ENCODE measurements at places on chromosomes 7 and 10. TPM values are rescaled to one million over a fixed set of nuclear protein-coding genes. Genes with fewer than 3 reads are reported as not detected.

CYCS gene
- 139 TPM for polyA plus RNA-seq

- no peak for DNase-seq
- no peak overlapping the region for H3K4me3 ChIP-seq
- no peaks in the 10 kb centered on the region for H3K27me3 ChIP-seq
- H3K4me1 ChIP-seq = no peaks in the 10 kb centered on the region
- H3K27ac ChIP-seq = no peak overlapping the region
These were observed 10.1 kb downstream of the DENND10 start for GRCh38 chr10:119113751-119114732.

DNA sequence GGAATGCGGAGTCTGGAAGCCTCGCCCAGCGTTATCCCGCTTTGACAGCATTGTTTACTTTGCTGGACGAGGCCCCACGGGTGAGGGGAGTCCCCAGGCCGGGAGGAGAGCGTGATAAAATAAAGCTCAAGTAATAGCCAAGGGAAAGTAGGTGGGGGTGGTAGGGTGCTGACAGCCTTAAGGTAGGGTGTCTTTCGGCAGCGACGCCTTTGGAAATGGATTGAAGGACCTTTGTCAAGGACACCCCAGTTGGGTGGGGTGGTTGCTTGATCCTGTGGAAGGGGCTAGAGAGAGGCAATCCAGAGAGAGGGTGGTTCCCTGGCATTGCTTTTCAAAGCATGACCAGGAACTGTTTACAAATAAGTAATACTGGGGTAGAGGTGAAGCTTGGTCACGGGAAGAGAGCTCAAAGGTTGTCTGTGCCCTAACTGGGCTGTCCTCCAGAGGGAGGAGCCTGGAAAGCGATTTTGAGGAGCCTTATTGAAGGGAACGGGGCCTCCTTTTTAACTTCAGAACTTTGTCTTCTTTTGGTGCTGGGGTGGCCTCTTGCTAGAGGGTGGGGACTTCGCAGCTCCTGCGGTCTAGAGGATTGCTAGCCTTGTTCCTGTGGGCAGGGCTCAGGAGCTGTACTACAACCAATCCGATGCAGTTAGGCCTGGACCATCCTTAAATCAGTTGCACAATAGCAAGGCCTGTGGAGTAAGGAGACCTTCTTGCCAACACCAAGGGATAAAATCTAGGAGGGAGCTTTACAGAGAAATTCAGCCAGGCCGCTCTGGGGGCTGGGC is 1.3 kb downstream of the EIF4EBP2 start:
- H3K27me3 ChIP-seq = no peaks in the 10 kb centered on the region
- DNase-seq = no peak
- H3K4me3 ChIP-seq = peak overlapping the region; percentile 98
- H3K27ac ChIP-seq = peak overlapping the region; percentile 87

DNA sequence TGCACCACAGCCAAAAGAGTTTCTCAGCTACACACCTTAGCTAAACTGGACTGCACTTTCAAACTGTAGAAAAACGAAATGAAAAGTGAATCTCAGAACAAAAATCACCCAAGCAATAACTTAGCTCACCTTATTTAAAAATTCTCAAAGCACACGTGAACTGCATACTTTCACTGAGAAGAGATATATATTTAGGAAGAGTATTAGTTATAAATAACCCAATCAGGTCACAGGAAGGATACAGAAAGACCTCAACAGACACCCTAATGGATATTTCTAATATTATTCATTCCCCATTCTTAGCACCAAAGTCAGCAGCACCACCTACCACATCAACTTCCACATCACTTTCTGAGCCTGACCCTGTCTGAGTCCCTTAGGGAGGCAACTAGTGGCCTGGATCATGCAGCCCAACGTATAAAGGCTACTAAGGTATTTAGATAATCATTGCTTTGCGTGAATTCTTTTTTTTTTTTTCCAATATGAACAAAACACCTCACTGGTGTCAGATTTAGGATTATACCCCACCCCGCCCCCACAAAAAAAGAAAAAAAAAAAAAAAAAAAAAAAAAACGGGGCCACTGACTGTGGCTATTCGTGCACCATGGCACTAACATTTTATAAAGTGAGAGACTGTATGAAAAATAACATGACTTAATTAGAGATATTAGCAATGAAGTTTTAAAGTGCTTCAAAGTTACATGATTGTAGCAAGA is 2.6 kb downstream of the ABI1 start:
- H3K4me3 ChIP-seq = peak overlapping the region; percentile 96
- H3K27me3 ChIP-seq = no peaks in the 10 kb centered on the region
- H3K36me3 ChIP-seq = no peaks in the 10 kb centered on the region
- peaks cover 36% of the 10 kb centered on the region for H3K4me1 ChIP-seq
- peak overlapping the region; percentile 75 for H3K27ac ChIP-seq
- peak; percentile 42 for DNase-seq

- peaks cover 36% of the 10 kb centered on the region for H3K27me3 ChIP-seq
- no peaks in the 10 kb centered on the region for H3K4me1 ChIP-seq
- no peak overlapping the region for H3K27ac ChIP-seq
- no peak overlapping the region for H3K4me3 ChIP-seq
- H3K36me3 ChIP-seq = no peaks in the 10 kb centered on the region
- no peak for DNase-seq
These were observed 9.0 kb downstream of the AGAP3 start for GRCh38 chr7:151095123-151095797.

- peak overlapping the region; percentile 100 for H3K27ac ChIP-seq
- H3K36me3 ChIP-seq = no peaks in the 10 kb centered on the region
- peaks cover 66% of the 10 kb centered on the region for H3K4me1 ChIP-seq
- no peaks in the 10 kb centered on the region for H3K27me3 ChIP-seq
These were observed 2.6 kb downstream of the TMEM243 start for GRCh38 chr7:87216701-87217508.

- peaks cover 64% of the 10 kb centered on the region for H3K4me1 ChIP-seq
- peak overlapping the region; percentile 79 for H3K4me3 ChIP-seq
These were observed 229.3 kb downstream of the AUTS2 start for GRCh38 chr7:69827558-69827957.

SPACDR gene
- not detected for polyA plus RNA-seq

CAV2 gene
- not detected for polyA plus RNA-seq

CCL24 gene
- not detected for polyA plus RNA-seq

- H3K36me3 ChIP-seq = no peaks in the 10 kb centered on the region
- no peak overlapping the region for H3K27ac ChIP-seq
- no peaks in the 10 kb centered on the region for H3K4me1 ChIP-seq
- DNase-seq = no peak
- no peaks in the 10 kb centered on the region for H3K27me3 ChIP-seq
These were observed 320.5 kb downstream of the PTPRN2 start for GRCh38 chr7:158266817-158267741.

GRCh38 chr10:58341947-58342346 is 7.1 kb downstream of the UBE2D1 start:
- H3K27me3 ChIP-seq = no peaks in the 10 kb centered on the region
- peaks cover 43% of the 10 kb centered on the region for H3K4me1 ChIP-seq
- no peak for DNase-seq
- no peak overlapping the region for H3K27ac ChIP-seq
- H3K4me3 ChIP-seq = no peak overlapping the region
- no peaks in the 10 kb centered on the region for H3K36me3 ChIP-seq

GRCh38 chr10:16843252-16843870 is 26.1 kb upstream of the RSU1 start:
- H3K27me3 ChIP-seq = no peaks in the 10 kb centered on the region
- peak; percentile 44 for DNase-seq
- no peaks in the 10 kb centered on the region for H3K36me3 ChIP-seq
- H3K4me3 ChIP-seq = no peak overlapping the region

DNA sequence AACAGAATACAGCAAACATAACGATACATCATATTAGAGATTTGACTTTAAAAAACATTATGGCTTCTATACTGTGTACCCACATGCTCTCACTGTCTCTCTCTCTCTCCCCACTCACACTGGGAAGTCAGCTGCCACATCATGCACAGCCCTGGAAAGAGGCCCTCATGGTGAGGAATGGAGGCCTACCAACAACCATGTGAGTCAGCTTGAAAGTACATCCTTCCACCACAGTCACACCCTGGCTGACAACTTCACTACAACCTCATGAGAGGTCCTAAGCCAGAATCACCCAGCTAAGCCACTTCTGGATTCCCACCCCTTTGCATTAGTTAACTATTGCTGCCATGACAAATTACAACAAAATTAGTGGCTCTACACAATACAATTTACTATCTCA is 23.3 kb upstream of the GPR22 start:
- H3K36me3 ChIP-seq = peaks cover 13% of the 10 kb centered on the region
- DNase-seq = no peak
- no peak overlapping the region for H3K27ac ChIP-seq
- H3K4me1 ChIP-seq = peaks cover 10% of the 10 kb centered on the region

DNA sequence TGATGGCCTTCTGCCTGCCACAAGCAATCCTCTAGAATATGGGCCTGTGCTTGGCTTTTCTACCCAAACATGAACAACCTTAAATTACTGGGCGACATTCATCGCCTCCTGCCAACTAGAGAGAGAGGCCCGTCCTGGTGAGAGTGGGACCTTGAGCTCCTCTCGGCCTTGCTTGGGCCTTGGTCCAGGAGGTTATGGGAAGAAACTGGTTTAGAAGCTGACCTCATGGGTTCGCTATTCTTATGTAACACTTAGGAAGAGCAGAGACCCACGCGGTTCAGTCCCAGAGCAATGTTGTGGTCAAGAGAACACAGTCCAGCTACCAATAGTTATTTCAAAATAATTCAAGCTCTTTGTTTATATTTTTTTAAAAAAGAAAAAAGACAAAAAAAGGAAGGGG is 176.3 kb upstream of the ZNF32 start:
- H3K4me1 ChIP-seq = no peaks in the 10 kb centered on the region
- H3K27me3 ChIP-seq = peaks cover 10% of the 10 kb centered on the region
- DNase-seq = no peak
- no peak overlapping the region for H3K27ac ChIP-seq

- H3K4me3 ChIP-seq = no peak overlapping the region
- no peak for DNase-seq
- H3K4me1 ChIP-seq = peaks cover 13% of the 10 kb centered on the region
- no peak overlapping the region for H3K27ac ChIP-seq
- peaks cover 14% of the 10 kb centered on the region for H3K27me3 ChIP-seq
These were observed 46.8 kb downstream of the NPVF start for GRCh38 chr7:25181532-25181931.

UBE3C gene
- 17.0 TPM for polyA plus RNA-seq

GRCh38 chr10:92284112-92284704 is 6.7 kb downstream of the CPEB3 start:
- peak overlapping the region; percentile 82 for H3K27ac ChIP-seq
- H3K27me3 ChIP-seq = no peaks in the 10 kb centered on the region
- H3K36me3 ChIP-seq = peaks cover 3% of the 10 kb centered on the region
- DNase-seq = no peak

- H3K4me3 ChIP-seq = no peak overlapping the region
- H3K36me3 ChIP-seq = no peaks in the 10 kb centered on the region
These were observed 192.9 kb upstream of the MBL2 start for GRCh38 chr10:52965509-52965908.

GRCh38 chr7:113891031-113891350 is 27.8 kb downstream of the PPP1R3A start:
- H3K4me1 ChIP-seq = no peaks in the 10 kb centered on the region
- no peak overlapping the region for H3K27ac ChIP-seq
- no peaks in the 10 kb centered on the region for H3K36me3 ChIP-seq

- peak; percentile 39 for DNase-seq
- peak overlapping the region; percentile 97 for H3K4me3 ChIP-seq
- H3K4me1 ChIP-seq = peaks cover 31% of the 10 kb centered on the region
- H3K27me3 ChIP-seq = peaks cover 6% of the 10 kb centered on the region
These were observed 3.2 kb downstream of the SFMBT2 start for GRCh38 chr10:7407368-7408290.

- no peak for DNase-seq
- H3K4me3 ChIP-seq = no peak overlapping the region
- H3K36me3 ChIP-seq = peaks cover 24% of the 10 kb centered on the region
- no peak overlapping the region for H3K27ac ChIP-seq
- H3K4me1 ChIP-seq = no peaks in the 10 kb centered on the region
- H3K27me3 ChIP-seq = no peaks in the 10 kb centered on the region
These were observed 39.1 kb downstream of the TASOR2 start for GRCh38 chr10:5723692-5724091.

All from naive B cell (primary cell).